ENCODE measurements at places on chromosomes 1 and 21. TPM values are rescaled to one million over a fixed set of nuclear protein-coding genes. Genes with fewer than 3 reads are reported as not detected.

Gene LCE6A
- total RNA-seq = not detected

Gene CFAP57
- not detected for total RNA-seq

Gene COL8A2
- total RNA-seq = 0.31 TPM

Gene DENND1B
- 14.0 TPM for total RNA-seq

Gene TCHHL1
- not detected for total RNA-seq

Gene B3GALT2
- 0.62 TPM for total RNA-seq

Gene TIE1
- not detected for total RNA-seq

Gene LCE1C
- total RNA-seq = not detected

Gene DNAJC28
- 2.1 TPM for total RNA-seq

Gene CDK18
- 6.1 TPM for total RNA-seq

Gene RGS4
- total RNA-seq = not detected

Gene KCNJ10
- total RNA-seq = not detected

Gene SPRR2F
- total RNA-seq = not detected

Gene TSPAN2
- total RNA-seq = 0.77 TPM

Gene GUCA2B
- total RNA-seq = not detected

Gene NASP
- 72.7 TPM for total RNA-seq

Gene GIPC2
- 0.52 TPM for total RNA-seq

Gene KIRREL1
- not detected for total RNA-seq

Gene TPTE
- total RNA-seq = not detected

Gene DDOST
- 118 TPM for total RNA-seq

Gene FCGR3B
- not detected for total RNA-seq

Data from naive thymus-derived CD8-positive, alpha-beta T cell (primary cell).